SK-MEL-5 (cell line): ENCODE measurements at places on chromosomes 12 and 14.
A peak's percentile ranks its signal among the peaks of the same experiment; 100 is the strongest.

DNA sequence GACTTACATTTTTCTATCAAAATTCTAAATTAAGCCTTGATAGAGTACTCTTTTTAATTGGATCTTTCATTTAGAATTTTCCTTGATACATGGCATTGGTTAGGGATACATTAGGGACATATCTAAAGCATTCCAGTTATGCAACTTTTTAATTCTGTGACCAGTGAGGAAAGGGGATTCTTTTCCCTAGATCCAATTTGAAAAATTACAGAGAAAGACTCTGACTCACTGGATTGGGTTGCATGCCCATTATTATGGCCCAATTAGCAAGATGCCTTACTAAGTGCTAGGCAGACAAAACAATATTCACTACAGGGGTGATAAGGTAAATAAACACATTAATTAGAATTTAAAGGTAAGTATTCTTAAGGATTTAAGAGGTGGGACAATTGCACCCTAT, 5.2 kb upstream of the RAD52 start:
- no peak for DNase-seq

- DNase-seq, result no peak
Measured at GRCh38 chr14:50091240-50091913, 25.0 kb downstream of the VCPKMT start.

GRCh38 chr14:30214461-30215090, 286.9 kb upstream of the PRKD1 start:
- DNase-seq, result peak; percentile 62

- DNase-seq, result no peak
Measured at GRCh38 chr12:49000346-49000745, 1.2 kb upstream of the DDN start.

GRCh38 chr12:27464220-27464554, 17.7 kb downstream of the SMCO2 start:
- no peak for DNase-seq

DNA sequence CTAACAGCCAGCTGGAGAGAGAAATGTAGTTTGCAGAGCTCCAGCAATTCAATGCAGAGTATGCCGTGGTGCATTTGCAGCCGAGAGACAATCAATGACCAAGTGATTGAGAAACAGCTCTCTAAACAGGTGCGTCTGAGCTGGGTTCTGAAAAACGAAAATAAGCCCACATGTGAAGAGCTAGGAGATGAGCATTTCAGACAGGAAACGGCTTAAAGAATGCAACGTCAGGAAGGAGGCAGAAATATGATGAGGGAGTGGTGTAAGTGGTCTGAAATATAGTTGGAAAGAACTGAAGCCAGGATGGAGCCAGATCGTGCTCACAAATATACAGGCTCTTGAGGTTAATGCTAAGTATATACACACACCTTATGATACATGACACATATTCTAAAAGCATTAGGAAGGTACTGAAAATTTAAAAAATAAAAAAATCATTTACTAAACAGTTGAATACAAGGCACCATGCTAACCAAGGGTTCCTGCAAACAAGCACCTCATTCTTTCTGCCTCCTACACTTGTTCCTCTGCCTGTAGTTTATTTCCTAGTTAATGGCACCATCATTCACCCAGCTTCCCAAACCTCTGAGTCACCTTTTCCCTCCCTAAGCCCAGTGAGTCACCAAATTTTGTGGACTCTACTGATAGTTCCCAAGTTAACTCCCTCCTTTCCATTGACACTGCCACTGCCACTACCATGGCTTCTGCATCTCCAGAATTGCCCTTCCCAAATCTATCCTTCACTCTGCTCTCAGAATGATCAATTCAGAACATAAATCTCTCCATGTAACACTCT, 2.3 kb upstream of the GARIN2 start:
- peak; percentile 4 for DNase-seq

DNA sequence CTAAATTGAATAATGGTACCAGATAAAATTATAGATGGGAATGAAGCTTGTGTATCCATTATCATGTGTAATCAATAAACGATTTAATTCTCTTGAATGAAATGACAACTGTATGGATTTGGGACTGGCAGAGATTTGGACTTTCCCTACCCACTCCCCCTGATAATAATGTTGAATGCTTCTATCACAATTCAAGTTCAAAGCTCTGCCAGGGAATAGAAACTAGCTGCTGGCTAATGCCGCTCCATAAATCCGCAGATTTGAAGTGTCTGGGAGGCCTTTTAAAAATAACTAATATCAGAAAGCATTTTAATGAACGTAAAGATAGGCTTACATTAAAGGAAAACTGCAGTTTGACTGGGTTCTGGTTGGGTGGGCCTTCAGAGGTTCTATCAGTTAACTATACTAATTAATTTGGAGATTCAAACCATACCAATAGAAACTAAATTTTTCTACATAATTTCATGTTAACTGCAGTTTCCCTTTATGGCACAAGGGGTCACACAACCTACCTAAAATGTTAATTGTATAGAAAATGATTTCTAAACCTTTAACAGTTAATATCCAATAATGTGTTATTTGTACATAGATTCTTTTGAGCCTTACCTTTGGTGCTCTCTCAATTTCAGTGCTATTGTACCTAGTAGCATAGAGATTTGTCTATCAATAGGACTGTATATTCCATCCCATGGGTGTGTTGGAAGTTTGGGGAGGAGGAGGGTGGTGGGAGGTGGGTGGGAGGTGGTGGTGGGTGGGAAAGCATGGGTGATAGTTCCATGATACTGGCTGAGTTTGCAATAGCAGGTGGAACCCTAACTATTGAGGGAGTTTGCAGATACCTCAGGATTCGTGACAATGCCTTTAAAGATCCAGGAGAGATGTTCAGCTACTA, 4.9 kb downstream of the HNRNPA1 start:
- DNase-seq, result no peak

DNA sequence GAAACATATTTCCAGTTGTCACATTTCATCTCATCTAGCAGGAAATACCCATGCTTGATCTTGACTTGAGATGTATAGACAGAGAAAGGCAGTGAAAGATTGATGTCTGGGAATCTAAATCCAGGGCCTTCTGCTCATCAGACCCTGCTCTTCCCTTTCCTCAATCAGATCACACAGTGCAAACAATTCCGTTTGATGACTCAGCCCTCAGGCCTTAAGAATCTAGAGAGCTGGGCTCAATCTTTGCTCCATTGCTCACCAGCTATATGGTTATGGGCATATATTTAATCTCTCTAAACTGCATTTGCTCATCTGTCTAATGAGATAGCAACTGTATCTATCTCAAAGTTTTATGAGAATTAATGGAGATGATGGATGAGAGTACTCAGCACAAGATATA, 201.8 kb upstream of the CCDC196 start:
- no peak for DNase-seq
